ENCODE measurements at places on chromosomes 7 and 10. TPM values are rescaled to one million over a fixed set of nuclear protein-coding genes. Genes with fewer than 3 reads are reported as not detected.

DNA sequence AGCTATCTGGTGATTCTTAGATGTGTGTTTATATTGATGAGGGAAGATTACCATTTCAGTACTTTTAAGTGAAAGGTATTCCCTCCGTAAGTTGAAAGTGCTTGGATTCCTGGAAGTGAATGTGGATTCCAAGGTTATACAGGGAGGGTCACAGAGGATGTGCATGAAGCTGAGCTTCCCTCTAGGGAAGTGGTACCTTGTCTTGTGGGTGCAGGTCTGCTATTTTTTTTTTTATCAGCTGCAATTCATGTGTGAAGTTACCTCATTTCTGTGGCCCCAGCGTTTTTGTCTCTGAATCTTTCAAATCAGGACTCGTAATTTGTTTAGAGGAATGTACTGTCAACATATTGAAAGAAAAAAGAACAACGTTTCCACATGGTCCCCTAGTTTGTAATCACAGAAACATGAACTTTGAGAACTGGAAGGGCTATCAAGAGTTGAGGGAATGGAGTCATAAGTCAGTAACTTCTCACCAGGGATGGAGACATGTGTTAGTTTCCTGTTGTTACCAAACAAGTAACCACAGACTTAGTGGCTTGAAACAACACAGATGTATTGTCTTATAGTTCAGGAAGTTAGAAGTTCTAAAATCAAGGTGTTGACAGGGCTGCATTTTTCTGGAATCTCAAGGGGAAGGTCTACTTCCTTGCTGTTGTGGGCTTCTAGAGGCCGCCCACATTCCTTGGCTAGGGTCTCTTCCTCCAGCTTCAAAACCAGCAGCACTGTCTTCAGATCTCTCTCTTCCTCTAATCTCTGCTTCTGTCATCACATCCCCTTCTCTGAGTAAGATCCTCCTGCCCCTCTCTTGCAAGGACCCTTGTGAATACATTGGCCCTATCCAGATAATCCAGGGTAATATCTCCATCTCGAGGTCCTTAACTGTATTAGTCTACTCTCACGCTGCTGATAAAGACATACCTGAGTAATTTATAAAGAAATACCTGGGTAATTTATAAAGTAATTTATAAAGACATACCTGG lies 64.4 kb downstream of the RAB18 start:
- no peak for DNase-seq

DNA sequence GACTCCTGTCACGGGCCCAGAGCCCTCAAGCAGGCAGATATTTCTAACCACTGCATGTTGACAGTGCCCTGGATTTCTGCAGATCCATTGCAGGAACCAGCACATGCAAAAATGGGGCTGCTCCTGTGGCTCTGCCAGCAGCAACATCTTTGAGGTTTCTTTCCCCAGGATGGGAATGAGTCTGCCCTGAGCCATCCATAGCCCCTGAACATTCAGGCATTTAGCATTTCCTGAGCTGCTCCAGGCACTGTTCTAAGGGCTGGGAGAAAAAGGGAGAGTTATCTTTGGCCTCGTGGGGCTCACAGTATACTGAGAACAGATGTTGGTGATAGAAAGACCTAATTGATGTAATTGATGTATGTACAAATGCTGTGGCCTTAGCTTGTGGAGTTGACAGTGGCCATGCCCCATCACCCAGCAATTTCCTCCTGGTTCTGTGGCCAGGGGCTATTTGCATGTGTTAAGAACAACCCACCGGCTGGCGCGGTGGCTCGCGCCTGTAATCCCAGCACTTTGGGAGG lies 66.0 kb upstream of the LRRC4 start:
- no peak for DNase-seq

The ABCB1 gene
- total RNA-seq, result 5.2 TPM

The H2BK1 gene
- not detected for total RNA-seq
